Cardiac septum (tissue), 1 donor: ENCODE measurements at places on chromosomes 11 and 22. TPM values are rescaled to one million over a fixed set of nuclear protein-coding genes. Genes with fewer than 3 reads are reported as not detected.
A peak's percentile ranks its signal among the peaks of the same experiment; 100 is the strongest.

DNA sequence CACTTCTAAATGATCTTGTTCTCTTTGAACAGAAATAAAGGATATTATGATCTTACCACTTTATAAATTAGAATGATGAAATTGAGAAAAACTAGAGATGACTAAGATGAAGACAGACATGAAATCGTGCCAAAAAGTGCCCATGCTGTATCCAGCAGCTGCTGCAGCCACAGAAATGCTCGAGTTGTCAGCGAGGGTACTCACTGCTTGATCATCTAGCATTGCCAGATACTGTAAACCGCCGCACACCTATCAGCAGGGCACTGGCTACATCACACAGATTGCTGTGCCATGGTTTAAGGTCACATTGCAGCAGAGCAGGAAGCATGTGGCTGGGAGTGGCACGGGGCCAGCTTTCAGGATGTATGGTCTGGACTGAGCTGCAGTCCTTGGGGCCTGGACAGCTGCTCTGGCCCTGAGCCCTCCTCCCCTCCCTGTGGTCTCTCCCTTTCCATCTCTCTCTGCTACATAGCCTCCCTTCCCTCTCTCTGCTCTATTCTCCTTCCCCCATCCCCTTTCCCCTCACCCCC lies 51.0 kb upstream of the SEPTIN5 start:
- peak; percentile 85 for DNase-seq

DNA sequence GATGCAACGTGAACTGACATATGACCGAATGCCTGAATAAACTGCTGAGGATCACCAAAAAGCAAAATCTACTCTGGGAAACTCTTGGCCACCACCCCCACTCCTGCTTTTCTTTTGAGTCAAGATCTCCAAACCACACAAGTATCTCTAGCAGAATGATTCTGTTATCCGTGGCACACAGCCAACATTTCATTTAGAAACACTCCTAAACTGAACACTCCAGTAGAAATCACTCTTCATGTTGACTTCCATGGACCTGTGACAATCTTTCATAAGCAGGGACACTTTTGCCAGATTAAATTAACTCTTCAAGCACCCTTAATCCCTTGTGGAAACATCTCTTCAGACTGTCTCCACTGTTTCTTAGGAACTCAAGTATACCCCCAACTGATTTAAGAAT lies 44.4 kb downstream of the VSIG10L2 start:
- no peak for DNase-seq

DNA sequence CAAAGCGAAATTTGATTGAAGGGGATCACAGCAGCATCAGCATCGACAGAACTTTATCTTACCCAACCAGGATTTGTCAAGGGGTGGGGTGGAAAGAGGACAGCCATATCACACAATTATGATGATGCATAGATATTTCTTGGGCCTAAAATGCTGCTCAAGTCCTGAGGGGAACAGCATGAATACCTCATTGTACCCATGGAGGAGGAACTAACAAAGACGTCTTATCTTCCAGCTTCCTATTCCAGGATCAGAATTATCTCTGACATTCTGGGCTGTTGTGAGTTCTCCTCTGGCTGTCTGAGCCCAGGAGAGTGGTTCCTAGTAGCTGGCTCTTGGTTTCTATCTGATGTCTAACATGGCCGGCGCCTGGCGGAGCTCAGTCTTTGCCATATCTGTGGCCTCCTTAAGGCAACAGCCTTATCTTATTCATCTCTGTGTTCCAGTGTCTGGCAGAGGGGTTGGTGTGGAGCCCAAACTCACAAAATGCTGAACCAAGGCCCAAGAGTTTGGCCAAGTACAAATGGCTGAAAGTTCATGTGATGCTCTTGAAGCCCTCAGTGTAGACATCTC lies 68.2 kb upstream of the TIMP3 start:
- DNase-seq = no peak

GRCh38 chr11:110896358-110896757 lies 184.1 kb upstream of the ARHGAP20 start:
- DNase-seq = no peak

GRCh38 chr11:26958702-26959049 lies 35.2 kb upstream of the FIBIN start:
- no peak for DNase-seq

DNA sequence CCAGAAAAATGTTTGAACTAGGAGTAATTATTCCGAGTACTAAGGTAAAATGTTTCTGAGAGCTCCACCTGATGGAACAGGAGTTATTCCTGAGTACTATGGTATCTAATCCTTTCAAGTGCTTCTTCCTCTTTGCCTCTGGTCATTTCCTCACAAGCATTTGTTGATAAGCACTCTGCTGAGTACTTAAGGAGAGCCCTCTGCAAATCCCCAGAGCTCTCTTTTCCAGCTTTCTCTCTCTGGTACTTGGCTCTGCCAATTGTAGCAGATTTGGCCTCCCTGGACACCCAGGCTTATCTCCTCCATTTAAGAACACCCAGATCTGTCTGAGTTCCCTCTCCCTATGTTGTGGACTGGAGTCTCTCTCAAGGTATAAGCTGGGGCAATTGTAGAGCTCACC lies 457.0 kb downstream of the MN1 start:
- DNase-seq = no peak

Gene SLC17A6
- total RNA-seq = not detected
